ENCODE measurements at places on chromosomes 7 and 10. TPM values are rescaled to one million over a fixed set of nuclear protein-coding genes. Genes with fewer than 3 reads are reported as not detected.

PKD2L1 gene
- not detected for total RNA-seq

TMEM178B gene
- total RNA-seq = 0.06 TPM

CHST12 gene
- 3.7 TPM for total RNA-seq

KNDC1 gene
- under 0.01 TPM for total RNA-seq

SPAM1 gene
- not detected for total RNA-seq

NRP1 gene
- 165 TPM for total RNA-seq

SEMA4G gene
- total RNA-seq = 1.8 TPM

PGAM2 gene
- not detected for total RNA-seq

SHOC2 gene
- total RNA-seq = 28.8 TPM

WDR86 gene
- total RNA-seq = not detected

AKR1E2 gene
- 38.9 TPM for total RNA-seq

ITGA8 gene
- total RNA-seq = 0.25 TPM

NEUROD6 gene
- total RNA-seq = not detected

UBE2D1 gene
- total RNA-seq = 12.3 TPM

POU6F2 gene
- total RNA-seq = not detected

RBM48 gene
- total RNA-seq = 8.3 TPM

FOXK1 gene
- total RNA-seq = 36.6 TPM

PRPS1L1 gene
- not detected for total RNA-seq

METTL2B gene
- total RNA-seq = 19.8 TPM

SH2D4B gene
- 0.16 TPM for total RNA-seq

PNLIP gene
- not detected for total RNA-seq

THSD7A gene
- total RNA-seq = 27.2 TPM

PTF1A gene
- not detected for total RNA-seq

PNLIPRP2 gene
- total RNA-seq = not detected

GOT1 gene
- total RNA-seq = 20.4 TPM

UTF1 gene
- not detected for total RNA-seq

EMX2 gene
- total RNA-seq = not detected

LRRC18 gene
- total RNA-seq = not detected

NPC1L1 gene
- not detected for total RNA-seq

PRLHR gene
- not detected for total RNA-seq

SPRN gene
- total RNA-seq = not detected

EPHA1 gene
- not detected for total RNA-seq

TRPV5 gene
- not detected for total RNA-seq

CDNF gene
- total RNA-seq = not detected

KLHL7 gene
- 19.1 TPM for total RNA-seq

NAT16 gene
- not detected for total RNA-seq

PPP1R3A gene
- total RNA-seq = not detected

NYAP1 gene
- total RNA-seq = 2.6 TPM

RGS10 gene
- total RNA-seq = 5.9 TPM

ECHDC3 gene
- total RNA-seq = 2.1 TPM

MET gene
- total RNA-seq = 33.5 TPM

SVOPL gene
- total RNA-seq = not detected

DOCK1 gene
- total RNA-seq = 139 TPM

C7orf33 gene
- total RNA-seq = not detected

HHEX gene
- 66.4 TPM for total RNA-seq

CRTAC1 gene
- 3.1 TPM for total RNA-seq

MMD2 gene
- not detected for total RNA-seq

PRKCQ gene
- 0.16 TPM for total RNA-seq
